ENCODE measurements at places on chromosomes 3 and 15.

GRCh38 chr3:105367063-105367405 is 325 bp downstream of the ALCAM start:
- no peak for DNase-seq

- DNase-seq: no peak
These were observed 26.7 kb upstream of the STAG1 start for GRCh38 chr3:136778865-136779264.

DNA sequence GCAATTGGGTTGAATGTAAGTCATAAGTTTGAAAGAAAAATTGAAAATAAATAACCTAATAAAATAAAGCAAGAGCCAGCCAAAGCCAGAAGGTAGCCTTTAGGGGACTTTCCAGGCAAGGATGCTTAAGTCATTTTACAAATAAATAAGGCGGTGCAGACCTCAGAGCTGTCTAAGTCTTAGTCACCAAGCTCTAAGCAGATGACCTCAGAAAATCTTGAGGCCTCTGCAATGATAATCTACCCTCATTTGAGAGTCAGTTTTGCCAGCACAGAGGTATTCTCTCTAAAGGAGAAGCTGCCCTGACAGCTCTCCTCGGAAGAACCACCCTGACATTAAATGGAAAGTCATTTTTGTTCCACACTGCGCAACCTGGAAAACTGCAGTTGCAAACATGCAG is 113.9 kb downstream of the OXNAD1 start:
- no peak for DNase-seq

- DNase-seq: no peak
These were observed 150.5 kb upstream of the COL8A1 start for GRCh38 chr3:99487894-99488293.

DNA sequence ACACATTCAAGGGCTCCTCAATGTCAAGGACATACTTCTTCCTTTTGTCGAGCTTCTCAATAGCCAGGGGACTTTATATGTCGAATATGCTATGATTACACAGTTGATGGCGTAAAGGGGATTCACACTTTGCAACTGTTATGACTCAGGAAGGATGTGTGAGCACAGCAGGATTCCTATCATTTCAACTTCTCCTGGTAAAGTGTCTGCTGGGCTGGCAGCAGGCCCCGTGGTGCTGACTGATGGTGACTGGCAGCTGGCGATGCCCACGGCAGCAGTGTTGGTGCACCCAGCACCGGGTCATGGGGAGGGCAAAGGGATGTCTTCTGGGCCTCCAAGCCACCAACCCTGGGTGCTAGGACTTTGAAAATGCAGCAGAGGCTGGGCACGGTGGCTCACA is 44.8 kb upstream of the GNB5 start:
- no peak for DNase-seq

DNA sequence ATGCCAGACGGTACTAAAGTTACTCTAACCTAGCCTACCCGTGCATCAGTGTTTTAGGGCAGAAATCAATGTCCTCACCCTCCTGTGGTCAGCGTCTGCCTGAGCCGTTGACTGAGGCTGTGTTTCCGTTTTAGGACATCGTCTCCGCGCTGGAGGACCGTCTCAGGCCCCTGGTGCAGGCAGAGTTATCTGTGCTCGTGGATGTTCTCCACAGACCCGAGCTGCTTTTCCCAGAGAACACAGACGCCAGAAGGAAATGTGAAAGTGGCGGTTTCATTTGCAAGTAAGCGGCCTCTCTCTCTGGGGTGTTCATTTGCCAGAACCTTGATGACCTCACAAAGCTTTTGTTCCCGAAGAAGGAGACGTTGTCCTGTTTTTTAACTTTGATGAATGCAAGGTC is 217.0 kb downstream of the ITPR1 start:
- no peak for DNase-seq

DNA sequence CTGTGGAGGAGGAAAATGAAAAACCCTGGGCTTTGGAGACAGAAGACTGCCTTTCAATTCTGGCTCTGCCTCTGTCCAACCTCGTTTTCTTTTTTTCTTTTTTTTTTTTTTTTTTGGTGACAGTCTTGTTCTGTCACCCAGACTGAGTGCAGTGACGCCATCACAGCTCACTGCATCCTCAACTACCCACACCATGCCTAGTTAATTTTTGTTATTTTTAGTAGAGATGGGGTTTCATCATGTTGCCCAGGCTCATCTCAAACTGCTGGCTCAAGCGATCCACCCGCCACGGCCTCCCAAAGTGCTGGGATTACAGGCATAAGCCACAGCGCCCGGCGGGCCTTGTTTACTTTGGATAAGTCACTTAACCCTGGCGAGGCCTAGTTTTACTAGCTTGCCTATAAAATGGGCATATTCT is 66.3 kb upstream of the SLC25A26 start:
- DNase-seq: no peak

DNA sequence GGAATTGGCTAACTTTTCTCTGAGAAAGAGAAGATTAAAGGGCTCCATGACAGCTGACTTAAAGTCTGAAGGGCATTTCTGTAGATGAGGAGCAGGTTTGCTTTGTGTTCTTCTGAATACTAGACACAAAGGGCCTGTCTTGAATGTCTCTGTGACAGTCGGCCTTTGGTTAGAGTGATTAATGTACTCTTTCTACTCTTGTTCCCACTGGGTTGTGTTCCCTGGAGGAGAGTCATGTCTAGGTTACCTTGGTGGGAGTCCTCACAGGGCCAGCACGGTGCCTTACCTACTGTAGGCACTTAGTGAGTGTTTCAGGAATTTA is 66.1 kb downstream of the MAP2K5 start:
- DNase-seq: no peak

GRCh38 chr3:27360113-27361078 is 8.8 kb downstream of the NEK10 start:
- no peak for DNase-seq

DNA sequence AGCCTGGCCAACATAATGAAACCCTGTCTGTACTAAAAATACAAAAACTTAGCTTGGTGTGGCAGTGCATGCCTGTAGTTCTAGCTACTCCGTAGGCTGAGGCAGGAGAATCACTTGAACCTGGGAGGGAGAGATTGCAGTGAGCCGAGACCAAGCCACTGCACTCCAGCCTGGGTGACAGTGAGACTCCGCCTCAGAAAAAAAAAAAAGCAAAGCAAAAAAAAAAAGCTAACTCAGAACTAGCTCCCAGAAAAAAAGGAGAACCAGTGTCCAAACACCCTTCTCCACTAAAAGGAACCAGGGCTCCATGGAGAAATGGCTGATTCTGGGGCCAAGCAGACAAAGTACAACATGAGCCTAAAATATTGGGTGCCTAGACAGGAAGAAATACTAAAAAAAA is 16.7 kb upstream of the CRTC3 start:
- no peak for DNase-seq

- DNase-seq: no peak
These were observed 100.8 kb downstream of the TPRG1 start for GRCh38 chr3:189272500-189273119.

DNA sequence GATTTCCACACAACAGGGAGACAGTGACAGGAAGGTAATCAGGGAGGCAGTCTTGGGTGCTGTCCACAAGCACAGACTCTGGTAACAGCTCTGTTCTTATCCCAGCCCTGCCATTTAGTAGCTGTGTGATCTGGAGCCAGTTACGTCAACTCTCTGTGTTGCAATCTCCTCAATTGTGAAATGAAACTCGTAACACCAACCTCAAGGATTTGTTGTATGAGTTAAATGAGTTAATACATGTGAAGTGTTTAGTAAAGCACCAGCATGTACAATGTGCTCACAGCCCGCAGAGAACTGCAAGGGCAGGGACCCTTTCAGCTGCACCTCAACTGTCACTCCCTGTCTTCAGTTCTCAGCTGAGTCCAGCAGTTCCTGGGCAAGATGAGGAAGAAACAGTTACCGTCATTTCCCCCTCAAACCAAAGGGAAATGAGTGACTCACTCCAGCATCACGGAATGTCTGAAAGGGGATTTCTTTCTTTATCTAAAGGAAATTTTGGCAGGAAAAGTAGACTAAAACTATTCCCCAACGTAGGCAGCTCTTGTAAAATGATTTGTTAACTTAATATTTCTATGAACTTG is 39.9 kb upstream of the MB21D2 start:
- DNase-seq: no peak

- DNase-seq: no peak
These were observed 43.5 kb downstream of the EPHB1 start for GRCh38 chr3:134838599-134838998.

DNA sequence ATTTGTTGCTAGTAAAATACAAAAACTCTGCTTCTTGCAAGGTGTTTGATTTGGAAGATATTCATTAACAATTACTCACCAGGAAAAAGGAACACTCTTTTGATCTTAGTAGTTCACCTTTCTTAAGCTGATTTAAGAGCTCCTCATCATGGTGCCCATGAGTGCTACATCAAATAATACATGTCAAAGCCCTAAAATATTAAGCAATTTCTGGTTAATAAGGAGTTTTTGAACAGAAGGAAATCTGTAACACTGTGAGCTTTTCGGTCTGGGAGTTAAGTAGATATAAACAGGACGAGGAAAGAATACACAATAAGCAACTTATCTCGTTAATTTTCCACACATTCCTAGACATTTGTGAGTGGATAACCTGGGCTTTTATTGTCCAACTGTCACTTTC is 83.9 kb upstream of the DCBLD2 start:
- no peak for DNase-seq

DNA sequence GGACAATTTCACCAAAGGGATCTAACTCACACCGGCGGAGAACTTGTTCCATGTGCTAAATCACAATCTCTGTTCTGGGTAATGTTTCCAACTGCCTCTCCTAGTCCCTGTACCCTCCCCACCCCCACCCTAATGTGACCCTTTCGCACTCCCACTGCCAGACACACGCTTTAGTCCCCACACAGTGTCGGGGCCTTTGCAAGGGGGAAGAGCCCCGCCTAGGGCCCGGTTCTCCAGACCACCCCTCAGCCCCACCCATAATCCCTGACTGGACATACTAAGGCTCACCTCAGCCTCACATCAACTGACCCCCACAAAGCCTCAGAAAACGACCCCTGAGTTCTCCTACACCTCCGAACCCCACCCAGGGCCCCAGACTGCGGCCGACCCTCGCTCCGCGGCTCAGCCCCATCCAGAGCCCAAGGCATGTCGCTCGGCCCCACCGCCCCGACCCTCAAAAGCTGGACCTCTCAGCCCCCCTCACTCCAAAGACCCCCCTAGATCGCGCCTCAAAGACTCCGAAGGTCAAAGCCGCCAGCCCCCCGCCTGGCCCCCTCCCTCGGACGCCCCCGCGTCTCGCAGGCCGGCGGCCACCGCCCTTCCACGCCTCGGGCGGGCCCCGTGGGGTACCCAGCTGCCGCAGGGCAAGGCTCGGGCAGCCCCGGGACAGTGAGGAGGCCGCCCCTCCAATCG is 72.0 kb upstream of the MAP4 start:
- no peak for DNase-seq

DNA sequence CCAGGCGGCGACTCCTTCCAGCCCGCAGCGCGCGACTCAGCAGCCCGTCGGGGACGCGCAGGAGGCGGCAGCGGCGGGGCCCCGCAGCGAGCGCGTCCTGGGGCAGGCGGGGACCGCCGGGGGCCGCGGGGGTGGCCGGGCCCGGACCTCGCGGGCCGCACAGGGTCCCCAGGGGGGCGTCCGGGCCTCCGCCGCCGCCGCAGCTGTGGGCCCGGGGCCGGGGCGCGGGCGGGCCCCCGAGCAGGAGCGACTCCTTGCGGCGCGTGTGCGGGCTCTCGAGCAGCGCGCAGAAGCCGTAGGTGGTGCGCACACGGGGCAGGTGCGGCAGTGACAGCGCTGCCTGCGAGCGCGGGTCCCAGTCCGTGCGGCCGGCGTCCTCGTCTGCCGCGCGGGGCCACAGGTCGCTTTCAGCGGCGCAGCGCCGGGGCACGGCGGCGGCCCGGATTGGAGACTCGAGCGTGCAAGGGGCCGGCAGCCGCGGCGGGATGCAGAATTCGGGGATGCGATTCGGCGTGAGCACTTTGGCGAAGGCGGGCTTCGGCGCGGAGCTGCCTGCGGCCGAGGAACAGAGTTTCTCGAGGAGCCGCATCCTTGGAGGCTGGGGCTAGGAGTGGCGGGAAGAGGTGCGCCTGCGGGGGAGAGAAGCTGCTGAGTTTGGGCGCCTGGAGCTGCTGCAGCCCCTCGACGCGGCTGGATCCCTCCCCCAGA is 535 bp downstream of the C2CD4B start:
- no peak for DNase-seq

DNA sequence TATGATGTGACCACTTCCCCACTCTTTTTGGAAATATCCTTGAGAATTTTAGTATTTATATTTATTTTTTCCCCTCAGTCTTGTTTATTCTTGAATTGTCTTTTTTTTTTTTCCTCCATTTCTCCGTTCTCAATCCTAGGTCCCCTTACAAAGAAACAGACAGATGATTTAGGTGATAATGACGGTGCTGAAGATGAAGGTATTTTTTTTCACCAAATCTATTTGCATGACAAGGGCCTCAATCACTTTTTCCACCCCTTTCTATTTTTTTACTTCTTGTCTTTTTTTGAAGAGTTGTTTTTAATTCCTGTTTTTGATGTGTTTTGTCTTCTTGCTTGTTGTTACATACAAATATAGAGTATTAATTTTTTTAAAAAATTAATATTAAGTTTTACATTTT is 402.6 kb downstream of the NLGN1 start:
- DNase-seq: no peak

- no peak for DNase-seq
These were observed 28.6 kb downstream of the TFDP2 start for GRCh38 chr3:142120707-142121106.

DNA sequence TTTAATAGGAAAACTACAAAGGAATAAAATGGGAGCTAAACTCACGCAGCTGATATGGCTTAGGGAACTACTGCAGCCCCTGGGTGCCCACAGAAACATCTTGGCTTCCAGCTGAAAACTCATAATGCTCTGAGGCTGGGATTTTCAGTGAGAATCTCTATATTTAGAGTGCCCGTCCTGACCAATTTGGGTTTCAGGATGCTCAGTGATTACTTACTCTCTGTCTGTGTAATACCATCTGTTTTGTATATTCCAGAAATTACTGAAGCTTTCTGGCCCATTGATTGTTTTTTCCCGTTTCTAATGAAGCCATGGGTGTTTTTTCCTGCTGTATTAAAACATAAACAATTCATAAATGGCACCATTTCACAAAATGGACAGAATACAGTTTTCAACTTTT is 50.6 kb upstream of the ZNF385D start:
- DNase-seq: no peak

- no peak for DNase-seq
These were observed 173.5 kb downstream of the OR4M2 start for GRCh38 chr15:22253676-22254408.

DNA sequence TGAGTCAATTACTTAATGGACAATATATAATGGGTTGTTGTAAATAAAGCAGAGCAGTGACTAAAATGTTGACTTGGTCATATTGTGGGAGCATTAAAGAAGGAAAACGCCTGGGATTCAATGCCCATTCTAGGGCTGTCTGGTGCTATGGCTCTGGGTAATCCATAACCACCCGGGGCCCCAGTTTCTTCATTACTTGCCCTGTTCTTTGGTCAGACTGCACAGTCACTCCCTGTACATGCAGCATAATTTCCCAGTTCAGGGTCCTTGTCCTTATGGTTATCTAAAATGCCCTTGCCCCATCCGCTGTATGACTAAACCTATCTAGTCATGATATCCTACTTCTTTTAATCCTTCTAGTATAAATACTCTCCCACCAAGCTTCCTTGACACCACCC is 27.5 kb upstream of the DENND4A start:
- no peak for DNase-seq
